ENCODE measurements at places on chromosomes 3 and 15.

GRCh38 chr3:111539351-111540331, 2.4 kb upstream of the CD96 start:
- DNase-seq: no peak

GRCh38 chr3:130669740-130670139, 76.9 kb downstream of the PIK3R4 start:
- no peak for DNase-seq

DNA sequence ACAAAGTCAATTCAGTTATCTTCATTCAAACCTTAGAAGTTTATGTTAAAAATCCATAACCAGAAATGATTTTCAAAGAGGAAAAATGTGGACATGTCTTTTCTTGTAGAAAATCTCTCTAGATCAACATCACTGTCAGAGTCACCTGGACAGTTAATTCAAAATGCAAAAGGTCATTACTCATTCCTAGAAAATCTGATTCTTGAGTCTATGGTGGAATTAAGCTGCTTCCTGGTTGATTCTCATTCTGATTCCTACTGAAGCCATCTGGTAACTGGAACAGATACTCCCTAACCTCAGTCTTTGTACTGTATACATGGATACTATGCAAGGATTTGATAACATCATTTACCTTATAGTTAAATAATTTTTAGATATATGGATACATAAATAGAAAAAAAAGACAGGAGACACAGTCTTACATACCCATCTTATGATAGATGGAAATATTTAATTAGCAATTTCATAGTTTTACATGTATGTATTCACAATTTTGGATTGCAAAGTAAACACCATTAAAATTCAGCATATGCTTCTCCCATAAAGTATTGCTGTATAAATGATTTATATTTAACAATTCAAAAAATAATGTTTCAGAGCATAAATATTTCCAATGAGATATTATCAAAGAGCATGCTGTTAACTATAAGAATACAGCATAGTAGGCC, 693.2 kb upstream of the CCDC54 start:
- DNase-seq: no peak

- DNase-seq: no peak
These were observed 7.5 kb downstream of the MYNN start for GRCh38 chr3:169780742-169781141.

GRCh38 chr3:157142315-157142714, 17.6 kb downstream of the CCNL1 start:
- DNase-seq: no peak
